Stimulated activated CD4-positive, alpha-beta T cell treated with anti-CD3 and anti-CD28 coated beads, Interleukin-1b, Interleukin-23, amount 100 ng/mL, for 1 hour (primary cell): ENCODE measurements at places on chromosomes 13 and 19.

- DNase-seq, result no peak
Measured at GRCh38 chr13:29319451-29319850, 276.0 kb downstream of the SLC7A1 start.

GRCh38 chr13:27476943-27477703 is 26.8 kb upstream of the MTIF3 start:
- no peak for DNase-seq

DNA sequence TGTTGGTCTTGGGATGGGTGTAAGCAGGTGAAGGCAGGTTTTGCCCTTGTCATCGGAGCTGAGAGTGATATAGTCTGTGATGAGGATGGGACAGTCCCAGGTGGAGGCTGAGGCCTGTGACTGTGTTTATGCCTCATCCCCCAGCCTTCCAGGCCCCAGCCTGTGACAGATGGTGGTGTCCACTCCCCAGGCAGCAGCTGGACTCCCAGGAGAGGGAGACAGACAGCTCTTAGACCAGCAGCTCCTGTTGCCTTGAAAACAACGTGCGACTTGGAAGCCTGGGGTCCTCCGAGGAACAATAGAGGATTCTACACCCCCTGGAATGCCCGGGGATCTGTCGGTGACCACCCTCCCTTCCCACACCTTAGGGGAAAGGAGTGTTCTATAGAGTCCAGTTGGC is 63.8 kb downstream of the CHST8 start:
- DNase-seq, result no peak

DNA sequence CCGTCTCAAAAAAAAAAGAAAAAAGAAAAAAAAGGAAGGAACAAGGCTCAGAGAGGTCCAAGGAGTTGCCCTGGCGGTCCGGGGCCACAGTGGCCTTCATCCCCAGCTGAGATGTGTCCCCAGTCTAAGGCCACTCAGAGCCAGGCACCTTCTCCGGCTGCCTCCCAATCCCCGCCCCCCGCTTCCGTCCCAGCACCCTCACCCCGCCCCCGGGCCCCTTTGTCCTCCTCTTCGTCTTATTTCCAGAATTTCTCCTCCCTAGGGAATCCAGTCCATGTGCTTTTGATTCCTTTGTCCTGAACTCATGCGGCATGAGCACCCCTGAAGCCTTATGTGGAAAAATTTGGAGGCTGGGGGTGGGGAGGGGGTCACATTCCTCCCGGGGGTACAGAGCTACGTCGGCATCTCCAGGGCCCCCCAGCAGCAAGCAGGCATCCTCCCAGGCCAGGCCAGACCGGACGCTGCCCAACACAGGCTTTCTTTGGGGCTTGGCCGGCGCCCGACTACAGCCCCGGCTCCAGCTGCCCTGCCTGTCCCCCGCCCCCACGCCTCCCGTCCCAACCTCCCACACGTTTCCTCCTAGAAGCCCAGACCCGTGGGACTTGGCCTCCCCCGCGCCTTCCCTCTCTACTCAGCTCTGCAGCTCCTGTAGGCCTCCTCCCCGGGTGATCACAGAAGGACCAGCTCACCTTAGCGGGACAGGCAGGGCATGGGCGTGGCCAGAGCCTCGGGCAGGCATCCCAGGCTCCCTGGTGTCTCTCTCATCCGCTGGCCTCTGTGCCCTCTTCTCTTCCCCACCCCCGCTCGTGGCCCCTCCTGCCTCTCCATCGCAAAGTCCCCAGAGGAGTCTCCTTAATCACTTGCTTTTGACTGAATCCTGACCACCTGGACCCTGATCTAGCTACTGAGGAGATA is 17.8 kb upstream of the ADGRE5 start:
- no peak for DNase-seq

- no peak for DNase-seq
Measured at GRCh38 chr19:18408053-18408476, 10.6 kb upstream of the LRRC25 start.

DNA sequence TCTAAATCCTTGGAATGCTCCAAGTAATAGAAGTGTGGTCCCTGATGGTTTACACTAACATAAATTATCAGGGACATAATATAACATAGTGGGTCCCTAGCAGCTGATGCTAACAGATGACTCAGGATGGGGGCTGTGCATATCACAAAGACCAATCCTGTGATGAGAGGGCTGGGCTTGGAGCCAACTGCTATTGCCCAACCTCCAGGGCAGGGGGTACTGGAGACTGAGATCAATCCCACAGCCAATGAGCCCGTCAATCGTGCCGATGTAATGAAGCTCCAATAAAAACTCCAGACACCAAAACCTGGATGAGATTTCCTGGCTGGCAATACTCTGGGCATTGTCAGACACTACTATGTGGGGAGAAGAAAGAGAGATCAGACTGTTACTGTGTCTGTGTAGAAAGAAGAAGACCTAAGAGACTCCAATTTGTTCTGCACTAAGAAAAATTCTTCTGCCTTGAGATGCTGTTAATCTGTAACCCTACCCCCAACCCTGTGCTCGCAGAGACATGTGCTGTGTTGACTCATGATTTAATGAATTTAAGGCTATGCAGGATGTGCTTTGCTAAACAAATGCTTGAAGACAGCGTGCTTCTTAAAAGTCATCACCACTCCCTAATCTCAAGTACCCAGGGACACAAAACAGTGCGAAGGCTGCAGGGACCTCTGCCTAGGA is 33.4 kb downstream of the ABCC4 start:
- no peak for DNase-seq

GRCh38 chr13:75258159-75258782 is 223.7 kb downstream of the TBC1D4 start:
- DNase-seq, result no peak

- DNase-seq, result no peak
Measured at GRCh38 chr13:38361542-38362262, 12.1 kb downstream of the UFM1 start.

GRCh38 chr19:48568345-48568886 is 16.4 kb downstream of the SULT2B1 start:
- no peak for DNase-seq

- no peak for DNase-seq
Measured at GRCh38 chr19:15282311-15282705, 50.0 kb downstream of the BRD4 start.

DNA sequence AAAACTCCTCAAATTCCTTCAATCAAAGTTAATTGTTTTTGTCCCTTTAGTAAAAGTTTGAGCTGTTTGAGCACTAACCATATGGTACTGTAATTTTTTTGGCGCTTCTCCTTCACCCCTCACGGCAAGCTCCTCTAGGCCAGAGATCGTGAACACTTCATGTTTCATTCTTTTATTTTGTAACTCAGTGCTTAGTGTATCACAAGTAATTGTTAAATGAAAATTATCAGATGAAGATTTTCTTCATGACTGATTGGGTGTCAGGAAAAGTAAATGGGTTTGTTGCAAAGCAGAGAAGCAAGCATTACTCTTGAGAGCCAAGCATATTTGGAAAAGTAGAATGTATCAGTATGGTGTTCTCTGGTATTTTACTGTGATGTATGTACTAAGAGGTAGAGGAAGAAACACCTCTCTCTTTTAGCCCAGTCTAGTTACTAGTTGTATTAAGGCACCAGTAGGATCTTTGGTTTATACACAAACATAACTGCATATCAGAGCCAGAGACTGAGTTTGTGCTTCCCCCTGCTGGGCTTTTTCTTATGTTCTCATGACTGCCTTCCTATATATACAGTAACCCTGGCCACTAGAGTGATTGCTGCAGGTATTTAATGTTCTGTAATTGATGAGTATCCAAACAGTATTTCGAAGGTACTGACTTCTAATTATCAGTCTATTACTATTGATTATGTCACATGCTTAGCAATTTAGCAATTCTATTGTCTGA is 202.3 kb upstream of the KLHL1 start:
- no peak for DNase-seq

DNA sequence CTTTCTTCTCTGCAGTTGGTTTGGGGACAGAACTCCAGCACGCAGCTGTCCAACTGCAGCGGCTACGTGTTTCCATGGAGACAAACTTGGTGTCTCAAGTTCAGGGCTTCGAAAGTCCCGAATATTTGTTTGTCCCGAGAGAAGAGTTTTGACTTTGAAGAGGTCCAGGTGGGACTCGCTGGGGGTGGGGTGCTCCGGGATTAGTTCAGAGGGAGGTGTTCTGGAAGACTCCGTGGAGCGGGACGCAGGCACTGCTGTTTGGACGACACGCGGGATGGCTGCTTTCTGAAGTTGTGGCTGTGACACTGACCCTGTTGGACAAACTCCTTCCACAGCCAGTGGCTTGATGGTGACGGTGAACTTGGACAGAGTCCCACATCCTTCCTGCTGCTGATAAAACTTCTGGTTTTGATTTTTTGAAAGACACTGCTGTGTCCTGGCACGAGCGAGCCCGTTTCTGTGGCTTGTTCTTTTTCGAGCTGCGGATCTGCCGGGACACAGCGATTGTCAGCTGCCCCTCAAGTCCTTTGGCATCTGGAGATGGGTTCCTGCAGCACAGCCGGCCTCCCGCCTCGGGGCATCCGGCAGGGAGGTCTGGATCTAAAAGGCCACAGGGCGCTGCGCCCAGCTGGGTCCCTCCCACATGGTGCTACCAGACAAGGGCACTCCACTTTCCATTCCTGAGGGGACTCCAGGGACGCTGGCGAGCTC is 15.9 kb upstream of the RANBP3 start:
- DNase-seq, result no peak

DNA sequence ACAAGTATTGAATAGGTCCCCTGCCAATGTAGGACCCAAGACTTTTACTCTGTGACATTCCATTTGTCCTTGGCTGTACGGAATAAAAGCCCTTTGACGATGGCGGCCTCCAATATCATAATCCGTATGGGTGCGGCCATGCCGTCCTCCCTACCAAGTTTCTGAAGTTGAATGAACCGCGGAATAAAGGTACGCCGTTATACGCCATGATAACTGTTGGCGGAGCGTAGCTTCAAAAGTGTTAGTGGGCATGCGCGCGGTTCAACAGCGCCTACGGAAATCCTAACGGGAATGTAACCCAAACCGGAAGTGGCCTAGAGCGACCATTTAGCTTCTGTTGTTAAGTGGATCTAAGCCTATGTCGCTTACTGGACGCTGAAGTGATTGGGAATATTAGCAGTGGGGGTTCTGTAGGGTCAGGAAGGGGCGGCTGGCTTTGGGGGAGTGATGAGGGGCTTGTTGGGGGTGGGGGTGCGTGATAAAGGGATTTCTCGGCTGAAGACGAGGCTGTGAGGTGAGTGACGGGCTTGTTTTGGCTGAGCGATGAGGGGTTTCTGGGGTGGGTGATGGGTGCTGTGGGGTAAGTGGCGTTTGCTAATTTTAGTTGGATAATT is at the start of gene ZNF175:
Gene ZNF175, plus strand, starts transcription at position 322 of the 614 bp plus-strand sequence. CDS start 2,047 bp downstream, outside the sequence.
- peak; percentile 54 for DNase-seq

- no peak for DNase-seq
Measured at GRCh38 chr13:85508683-85509329, 290.4 kb downstream of the SLITRK6 start.

GRCh38 chr13:75479102-75479740 is 2.7 kb downstream of the TBC1D4 start:
- no peak for DNase-seq

GRCh38 chr13:40438999-40439797 is 227.2 kb downstream of the FOXO1 start:
- no peak for DNase-seq

- no peak for DNase-seq
Measured at GRCh38 chr13:110284779-110285484, 22.0 kb downstream of the COL4A1 start.

DNA sequence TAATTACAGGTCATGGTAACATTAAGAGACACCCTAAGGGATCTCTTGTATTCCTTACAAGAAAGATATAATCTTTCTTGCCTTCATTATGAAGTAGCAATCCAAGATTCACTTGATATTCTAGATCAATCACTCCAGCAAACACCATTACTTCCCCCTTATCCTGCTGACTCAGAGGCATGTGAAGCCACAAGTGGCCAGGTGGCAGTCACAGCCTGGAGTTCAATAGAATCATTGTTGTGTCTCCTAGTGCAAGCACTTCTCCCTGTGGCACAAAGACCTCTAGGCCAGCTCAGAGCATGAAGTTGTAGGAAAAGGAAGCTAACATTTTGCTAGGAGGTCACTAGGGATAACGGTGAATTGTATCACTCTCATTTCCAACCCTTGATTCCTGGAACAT is 864.3 kb upstream of the ATXN8OS start:
- DNase-seq, result no peak

GRCh38 chr13:40064154-40065097 is 409.0 kb downstream of the COG6 start:
- no peak for DNase-seq

DNA sequence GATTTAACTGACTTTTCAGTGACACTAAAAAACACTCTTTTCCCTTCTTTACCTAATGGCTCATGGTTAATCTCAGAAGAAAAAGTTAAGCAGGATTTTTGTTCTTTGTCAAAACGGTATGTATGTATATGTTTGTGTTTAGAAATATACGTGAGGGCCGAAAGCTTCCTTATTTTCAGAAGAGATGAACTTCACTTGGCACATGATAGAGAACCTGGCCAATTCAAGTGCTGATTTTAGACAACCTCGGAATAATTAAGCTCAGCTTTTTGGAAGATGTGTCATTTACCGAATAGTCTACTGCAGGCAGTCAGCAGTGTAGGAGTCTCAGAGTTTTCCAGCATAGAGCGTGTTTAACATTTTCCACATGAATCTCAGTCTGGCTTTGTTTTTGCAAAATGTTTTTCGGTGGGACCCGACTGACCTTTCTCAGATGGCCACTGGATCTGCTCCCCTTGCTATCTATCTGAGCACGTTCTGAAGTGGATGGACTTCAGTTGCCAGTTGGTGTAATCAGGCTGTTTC is 4.6 kb downstream of the RNASEH2B start:
- no peak for DNase-seq

GRCh38 chr13:22262001-22262885 is 591.4 kb downstream of the FGF9 start:
- DNase-seq, result no peak

DNA sequence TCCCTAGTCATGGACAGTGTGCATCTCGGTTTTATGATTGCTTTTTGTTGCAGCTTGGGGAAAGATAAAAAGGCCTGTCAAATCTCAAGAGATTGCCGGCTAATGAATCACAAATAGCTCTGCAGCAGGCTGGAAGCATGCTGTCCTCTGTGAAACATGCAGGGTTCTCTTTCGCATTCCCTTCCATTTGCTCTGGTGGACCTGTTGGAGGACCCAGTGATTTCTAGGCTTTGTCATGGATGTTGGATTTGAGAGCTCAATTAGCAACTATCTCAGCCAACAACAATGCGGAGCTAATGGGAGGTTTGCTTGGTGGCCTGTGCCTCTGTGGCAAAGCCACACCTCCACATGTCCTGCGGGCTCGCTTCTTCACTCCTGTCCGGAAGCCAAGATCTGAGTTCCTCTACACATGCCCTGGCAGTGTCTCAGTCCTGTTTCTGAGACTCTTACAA is 418.1 kb upstream of the ARGLU1 start:
- DNase-seq, result no peak
